Activated CD4-positive, alpha-beta T cell treated with anti-CD3 and anti-CD28 coated beads, Interleukin-2, amount 10 ng/mL, durations not matched to agents 7 days and 5 days (primary cell): ENCODE measurements at places on chromosomes 1 and 21.

- peak; percentile 54 for DNase-seq
Observed at GRCh38 chr1:160781914-160782689, 13.9 kb upstream of the LY9 start.

DNA sequence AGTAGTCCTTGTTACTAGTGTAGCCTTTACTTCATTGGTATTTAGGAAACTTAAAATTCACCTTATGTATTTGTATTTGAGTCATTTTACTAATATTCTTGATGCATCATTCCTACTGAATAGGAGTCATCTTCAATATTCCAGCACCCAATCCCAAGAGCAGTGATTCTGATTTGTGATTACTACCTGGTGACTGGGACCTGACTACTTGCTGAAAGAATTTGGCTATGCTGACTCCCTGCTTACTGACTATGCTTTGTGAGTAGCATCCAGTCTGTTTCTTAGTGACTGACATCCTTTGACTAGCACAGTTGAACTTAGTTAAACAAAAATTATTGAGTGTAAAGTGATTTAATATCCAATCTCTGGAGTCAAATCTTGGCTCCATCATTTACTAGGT lies 129.9 kb upstream of the NEGR1 start:
- DNase-seq: no peak

DNA sequence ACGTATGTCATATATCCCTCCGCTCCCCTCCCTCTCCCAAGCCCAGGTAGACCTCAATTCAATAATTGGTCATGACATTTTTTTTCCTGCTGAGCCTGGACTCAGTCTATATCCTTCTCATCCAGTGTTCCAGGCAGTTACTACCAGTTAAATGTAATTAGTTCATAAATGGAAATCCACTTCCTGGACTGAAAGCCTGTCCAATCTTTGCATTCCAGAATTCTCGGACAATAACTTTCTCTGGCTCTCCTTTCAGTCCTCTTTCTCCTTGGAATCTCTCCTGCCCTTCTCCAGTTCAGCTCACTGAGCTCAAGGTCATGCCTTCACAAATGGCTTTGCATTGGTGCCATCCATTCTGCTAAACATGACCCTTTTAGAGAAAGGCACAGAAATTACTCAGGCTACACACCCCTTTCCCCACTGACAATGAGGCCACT lies 34.8 kb downstream of the VWA5B1 start:
- DNase-seq: no peak

GRCh38 chr1:246425895-246426294 lies 81.2 kb downstream of the SMYD3 start:
- DNase-seq: no peak

- DNase-seq: no peak
Observed at GRCh38 chr1:16434501-16434900, 2.7 kb downstream of the SPATA21 start.

GRCh38 chr1:24801176-24801575 lies 55.9 kb downstream of the CLIC4 start:
- no peak for DNase-seq

DNA sequence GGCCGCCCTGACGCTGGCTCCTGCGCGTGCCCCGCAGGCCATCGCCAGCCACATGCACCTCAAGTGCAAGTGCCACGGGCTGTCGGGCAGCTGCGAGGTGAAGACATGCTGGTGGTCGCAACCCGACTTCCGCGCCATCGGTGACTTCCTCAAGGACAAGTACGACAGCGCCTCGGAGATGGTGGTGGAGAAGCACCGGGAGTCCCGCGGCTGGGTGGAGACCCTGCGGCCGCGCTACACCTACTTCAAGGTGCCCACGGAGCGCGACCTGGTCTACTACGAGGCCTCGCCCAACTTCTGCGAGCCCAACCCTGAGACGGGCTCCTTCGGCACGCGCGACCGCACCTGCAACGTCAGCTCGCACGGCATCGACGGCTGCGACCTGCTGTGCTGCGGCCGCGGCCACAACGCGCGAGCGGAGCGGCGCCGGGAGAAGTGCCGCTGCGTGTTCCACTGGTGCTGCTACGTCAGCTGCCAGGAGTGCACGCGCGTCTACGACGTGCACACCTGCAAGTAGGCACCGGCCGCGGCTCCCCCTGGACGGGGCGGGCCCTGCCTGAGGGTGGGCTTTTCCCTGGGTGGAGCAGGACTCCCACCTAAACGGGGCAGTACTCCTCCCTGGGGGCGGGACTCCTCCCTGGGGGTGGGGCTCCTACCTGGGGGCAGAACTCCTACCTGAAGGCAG lies 23.4 kb upstream of the ARF1 start:
- peak; percentile 46 for DNase-seq

- no peak for DNase-seq
Observed at GRCh38 chr1:232983375-232983774, 33.0 kb downstream of the NTPCR start.

DNA sequence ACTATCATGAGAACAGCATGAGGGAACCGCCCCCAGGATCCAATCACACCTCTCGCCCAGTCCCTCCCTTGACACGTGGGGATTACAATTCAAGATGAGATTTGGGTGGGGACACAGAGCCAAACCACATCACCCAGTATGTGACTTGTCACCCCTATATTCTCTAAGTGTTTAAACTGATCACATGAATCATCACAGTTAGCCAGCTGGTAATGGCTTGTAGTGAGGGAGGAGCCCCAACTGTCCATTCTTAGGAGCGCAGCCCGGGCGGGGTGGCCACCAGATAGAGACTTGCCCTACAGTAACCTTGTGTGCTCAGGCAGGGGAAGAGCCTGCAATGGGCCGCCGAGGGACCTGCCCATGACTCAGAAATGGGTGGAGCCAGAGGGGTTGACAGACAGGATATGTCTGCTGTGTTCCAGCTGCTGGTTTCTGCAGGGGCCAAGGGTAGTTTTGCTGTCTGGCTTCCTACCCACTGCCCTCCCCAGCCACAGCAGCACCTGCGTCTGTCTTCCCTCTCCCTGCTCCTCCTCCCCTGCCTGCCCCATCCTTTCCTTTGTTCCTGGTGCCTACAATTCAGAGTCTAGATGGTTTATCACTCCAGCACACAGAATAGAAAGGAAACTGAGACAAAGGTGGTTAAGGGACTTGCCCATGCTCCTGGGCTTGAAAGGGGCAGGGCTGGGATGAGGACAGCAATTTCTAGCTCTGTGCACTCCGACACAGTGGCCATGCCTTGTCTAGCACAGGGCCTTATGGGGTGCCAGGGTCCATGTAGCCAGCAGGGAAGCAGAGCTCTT lies 9.2 kb downstream of the ABCG1 start:
- peak; percentile 92 for DNase-seq

DNA sequence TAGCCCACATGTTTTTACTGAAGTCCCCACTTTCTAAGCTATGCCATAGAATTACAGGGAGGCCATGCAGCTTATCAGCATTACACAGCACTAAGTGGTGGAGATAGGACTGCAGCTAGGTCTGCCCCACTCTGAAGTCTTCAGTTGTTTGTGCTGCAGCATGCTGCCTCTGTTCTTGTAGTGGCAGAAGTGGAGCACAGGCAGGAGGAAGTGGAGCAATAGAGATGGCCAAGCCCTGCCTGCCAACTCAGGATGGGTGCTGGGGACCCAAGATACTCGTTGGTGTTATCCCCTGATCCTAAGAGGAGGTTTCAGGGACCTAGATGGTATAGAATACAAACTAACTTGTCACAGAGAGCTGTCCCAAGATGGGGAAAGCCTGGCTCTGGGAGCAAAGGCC lies 12.9 kb downstream of the MRPL37 start:
- no peak for DNase-seq

DNA sequence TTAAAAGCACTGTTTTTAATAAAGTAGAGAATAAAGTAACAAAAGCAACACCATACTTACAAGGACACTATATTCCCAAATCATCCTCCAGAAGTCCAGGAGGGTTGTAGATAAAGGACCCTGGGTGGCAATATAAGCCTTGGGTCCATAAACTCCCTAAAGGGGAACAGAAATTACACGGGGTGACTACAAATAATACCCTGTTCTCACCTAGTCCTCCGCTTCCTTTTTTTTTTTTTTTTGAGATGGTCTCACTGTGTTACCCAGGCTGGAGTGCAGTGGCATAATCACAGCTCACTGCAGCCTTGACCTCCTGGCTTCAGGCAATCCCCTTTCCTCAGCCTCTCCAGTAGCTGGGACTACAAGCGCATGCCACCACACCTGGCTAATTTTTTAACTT lies 13.1 kb downstream of the PTPN22 start:
- no peak for DNase-seq

DNA sequence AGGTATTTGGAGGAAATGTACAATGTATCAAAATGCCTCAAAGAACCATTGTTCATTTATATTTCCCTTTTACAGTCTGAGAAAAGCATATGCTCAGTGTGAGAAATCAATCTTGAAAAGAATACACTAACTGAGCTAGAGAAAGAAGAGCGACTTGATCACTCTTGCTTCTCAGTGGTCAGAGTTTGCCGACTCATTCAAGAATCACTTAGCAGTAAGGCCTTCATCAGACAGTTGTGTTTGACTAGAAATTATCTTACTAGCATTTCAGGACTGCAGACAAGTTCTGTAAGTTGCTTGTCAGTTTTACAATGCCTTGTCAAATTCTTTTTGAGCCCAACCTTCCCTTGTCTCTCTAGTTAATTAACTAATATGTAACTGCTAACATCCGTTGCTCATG lies 12.9 kb downstream of the RGS18 start:
- DNase-seq: no peak

- DNase-seq: no peak
Observed at GRCh38 chr1:248000169-248000568, 13.3 kb upstream of the OR2L5 start.
